ENCODE measurements at places on chromosomes 1 and 21.

DNA sequence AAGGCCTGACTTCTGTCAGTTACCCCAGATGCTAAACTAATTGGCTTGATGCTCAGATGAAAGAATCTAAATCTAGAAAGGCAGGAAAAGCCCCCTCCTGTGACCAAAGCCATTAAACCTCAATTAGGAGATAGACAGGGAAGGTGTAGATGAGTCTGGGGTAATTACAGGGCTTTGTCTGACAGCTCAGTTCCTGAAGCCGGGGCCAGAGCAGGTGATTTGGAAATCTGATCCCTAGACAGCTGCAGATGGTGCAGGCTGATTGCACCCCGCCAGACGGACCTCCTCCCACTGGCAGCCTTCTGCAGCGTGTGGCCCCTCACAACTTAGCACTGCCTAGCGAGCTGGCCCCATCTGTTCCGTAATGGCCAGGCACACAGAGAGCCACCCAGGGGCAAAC, 395.1 kb downstream of the HLX start:
- DNase-seq = no peak

GRCh38 chr1:172966844-172967540, 83.7 kb downstream of the TNFSF18 start:
- DNase-seq = no peak

- no peak for DNase-seq
These were observed 44.1 kb upstream of the GLIS1 start for GRCh38 chr1:53783056-53783455.

- DNase-seq = no peak
These were observed 116.6 kb downstream of the HS2ST1 start for GRCh38 chr1:87030740-87031690.

DNA sequence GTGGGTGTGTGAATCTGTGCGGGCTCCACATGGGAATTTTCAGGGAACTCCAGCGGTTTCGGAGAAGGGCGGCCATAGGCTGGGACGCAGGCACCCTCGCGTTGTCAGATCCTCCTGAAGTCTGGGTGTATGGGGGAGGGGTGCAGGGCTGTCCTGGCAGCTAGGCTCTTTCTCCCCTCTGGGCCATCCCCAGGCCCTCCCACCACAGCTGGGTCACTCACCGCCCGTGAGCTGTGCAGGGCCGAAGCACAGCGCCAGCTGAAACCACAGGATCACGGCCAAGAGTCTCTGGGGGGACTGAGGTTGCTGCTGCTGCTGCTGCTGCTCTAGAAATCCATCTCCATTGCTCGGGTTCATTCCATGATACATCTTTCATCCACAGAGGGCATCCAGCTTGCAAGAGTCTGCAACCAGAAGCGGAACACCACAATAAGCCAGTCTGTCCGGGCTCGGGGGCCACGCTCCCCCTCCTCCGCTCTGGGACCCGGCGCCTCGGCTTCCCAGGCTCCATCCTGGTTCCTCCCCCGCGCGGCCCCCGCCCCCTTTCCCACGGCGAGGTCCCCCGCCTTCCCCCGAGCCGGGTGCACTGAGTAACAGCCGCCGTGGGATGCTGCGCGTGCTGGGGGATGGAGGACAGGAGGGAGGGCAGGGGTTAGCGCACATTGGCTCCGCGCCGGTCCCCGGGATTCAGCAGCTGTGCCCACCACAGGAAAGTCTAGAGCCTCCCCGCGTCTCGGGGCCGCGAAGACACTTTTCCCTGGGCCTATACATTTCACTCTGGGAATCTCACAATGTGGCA, 720 bp downstream of the SUSD4 start:
- peak; percentile 36 for DNase-seq

DNA sequence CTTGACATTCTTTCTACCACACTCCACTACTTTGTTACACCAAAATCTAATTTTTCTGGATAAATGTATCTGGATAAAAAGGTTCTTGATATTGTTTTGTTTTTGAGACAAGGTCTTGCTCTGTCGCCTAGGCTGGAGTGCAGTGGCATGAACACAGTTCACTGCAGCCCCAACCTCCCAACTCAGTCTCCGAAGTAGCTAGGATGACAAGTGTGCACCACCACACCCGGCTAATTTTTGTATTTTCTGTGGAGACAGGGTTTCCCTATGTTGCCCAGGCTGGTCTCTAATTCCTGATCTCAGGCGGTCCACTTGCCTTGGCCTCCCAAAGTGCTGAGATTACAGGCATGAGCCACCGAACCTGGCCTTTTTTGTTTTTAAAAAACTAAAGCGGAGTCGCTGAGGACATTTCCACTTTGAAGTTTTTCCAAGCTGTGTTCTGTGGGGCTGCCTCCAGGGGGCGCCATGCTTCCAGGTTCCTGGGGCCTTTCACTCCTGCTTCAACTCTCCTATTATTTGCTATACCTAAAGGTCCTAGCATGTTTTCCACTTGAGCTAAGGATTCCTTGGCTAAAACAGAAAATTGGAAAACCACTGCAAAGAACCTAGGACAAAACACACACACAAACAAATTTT, 14.1 kb upstream of the NCMAP start:
- DNase-seq = no peak

GRCh38 chr21:39869141-39869818, 2.0 kb downstream of the PCP4 start:
- no peak for DNase-seq

DNA sequence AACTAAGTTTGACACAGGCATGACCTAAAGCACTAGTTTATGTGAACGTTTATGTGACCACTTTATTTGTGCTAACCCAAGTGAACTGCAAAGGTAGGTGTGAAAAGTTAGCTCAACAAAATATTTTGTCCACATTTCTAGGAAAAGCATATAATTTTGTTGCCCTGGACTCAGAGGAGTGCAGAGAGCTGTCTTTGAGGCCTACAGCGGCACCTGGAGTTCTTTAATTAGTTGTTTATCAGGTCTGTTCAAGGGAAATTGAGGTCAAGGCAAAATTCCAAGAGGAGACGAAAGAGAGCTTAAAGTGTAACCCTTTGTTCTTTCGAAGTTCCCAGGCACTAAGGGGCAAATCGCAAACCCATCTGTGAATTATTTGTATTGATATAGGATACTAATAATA, 1.3 kb downstream of the GIPC2 start:
- no peak for DNase-seq

DNA sequence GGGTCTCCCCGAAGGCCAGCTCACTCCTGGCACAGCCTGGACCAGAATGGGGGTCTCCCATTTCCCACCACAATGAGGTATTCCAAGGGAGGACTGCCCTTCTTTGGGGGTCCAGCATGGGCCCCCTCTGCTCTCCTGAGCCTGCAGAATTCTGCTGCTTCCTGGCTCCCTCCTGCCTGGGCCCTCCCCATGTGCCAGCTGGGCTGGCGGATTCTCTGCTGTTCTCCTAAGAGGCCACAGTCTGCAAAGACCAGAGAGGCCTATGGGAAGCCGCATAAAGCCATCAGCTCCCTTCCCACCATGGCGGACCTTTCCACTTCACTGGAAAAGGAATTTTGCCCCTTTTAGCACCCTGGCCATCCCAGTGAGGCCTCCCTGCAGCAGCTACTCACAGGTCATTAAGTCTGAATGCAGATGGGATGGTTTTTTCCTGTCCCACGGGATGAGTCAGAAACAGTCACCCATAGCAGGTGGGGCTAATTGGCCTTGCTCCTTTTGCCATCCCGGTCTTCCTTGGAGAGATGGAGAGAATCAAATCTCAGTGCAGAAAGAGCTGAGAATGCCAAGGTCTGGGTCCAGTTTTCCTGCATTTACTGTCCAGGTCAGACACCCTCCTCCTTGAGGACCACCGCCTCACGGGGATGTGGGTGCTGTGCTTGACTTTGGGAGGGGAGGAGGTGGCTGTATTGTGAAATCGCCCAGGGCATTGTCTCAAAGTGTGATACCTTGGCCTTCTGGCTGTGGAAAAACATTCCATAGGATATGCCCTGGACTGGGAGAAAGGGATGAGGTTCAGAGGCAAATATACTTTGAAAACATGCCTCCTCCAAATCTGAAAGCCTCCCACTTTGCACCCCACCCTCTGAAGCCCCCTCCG, 23.2 kb downstream of the MYBPH start:
- DNase-seq = no peak

- DNase-seq = no peak
These were observed 26.6 kb upstream of the DNM3 start for GRCh38 chr1:171814692-171815091.

DNA sequence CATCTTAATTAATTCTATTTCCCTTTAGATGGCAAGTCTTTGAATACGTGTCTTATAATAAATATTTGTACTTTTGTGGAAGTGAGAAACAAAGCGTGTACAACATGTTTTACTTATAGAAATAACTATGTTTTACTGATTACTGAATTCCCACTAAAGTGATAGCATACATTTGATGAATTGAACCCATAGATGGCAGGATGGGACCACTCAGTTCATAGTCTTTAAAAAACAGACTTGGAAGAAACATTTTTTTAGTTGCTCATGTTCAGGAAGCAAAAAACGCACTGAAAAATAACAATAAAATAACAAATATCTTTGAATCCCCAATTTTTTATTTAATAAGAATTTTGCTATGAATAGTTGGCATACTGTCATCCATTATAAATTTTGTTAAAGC, 507.1 kb upstream of the ZRANB2 start:
- no peak for DNase-seq

All from stimulated activated naive CD4-positive, alpha-beta T cell (primary cell).